Stimulated activated CD4-positive, alpha-beta T cell treated with anti-CD3 and anti-CD28 coated beads, TNF-alpha, amount 100 ng/mL, for 48 hours (primary cell): ENCODE measurements at places on chromosomes 7 and 10.

DNA sequence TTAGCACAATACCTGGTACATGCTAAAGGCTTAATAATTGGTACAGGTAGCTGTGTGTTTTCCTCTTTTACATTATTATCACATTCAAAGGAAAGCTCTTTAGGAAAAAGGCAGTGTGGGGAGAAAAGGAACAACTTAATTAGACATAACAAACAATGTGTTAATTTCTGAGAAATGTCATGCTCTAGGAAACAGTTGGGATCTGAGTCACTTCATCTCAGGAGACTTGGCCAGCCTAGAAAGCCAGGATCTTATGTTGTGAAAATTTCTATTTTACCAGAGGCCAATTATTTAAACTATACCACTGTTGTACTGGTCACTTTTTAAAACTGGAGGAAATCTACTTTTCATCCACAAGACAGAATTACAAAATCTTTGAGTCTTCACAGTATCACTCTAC lies 39.6 kb downstream of the ARMH3 start:
- no peak for DNase-seq

DNA sequence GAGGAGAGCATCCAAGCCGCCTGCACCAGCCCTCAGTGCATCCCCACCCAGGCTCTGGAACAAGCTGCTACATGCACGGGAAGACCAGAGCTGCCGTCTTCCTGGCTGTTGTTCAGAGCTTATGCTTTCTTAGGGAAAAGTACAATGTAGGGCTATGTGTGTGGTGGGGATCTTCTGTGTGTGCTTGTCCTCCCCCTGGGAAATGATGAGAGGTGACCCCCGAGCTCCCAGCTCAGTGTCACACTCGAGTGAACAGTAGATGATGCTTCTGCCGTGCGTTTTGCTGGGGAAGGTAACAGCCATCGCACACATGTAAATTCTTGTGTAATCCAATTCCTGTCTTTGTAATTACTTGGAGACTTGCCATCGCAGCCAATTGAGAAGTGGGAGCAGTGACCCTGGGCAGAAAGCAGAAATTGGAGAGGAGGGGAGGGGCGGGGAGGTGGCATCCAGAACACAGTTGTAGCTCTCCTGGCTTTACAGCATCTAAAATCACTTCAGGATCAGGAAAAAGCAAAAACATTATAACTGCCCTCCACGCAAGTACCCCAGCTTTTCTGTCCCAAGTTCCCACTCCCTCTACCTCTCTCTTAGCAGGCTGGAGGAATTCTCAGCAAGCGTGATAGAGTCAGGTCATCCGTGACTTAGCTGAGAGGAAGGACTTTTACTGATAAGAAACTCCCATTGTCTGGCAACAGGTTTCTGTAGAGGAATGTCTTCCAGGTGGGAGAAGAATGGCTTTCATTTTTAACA lies 149.6 kb downstream of the TCF7L2 start:
- DNase-seq: no peak

DNA sequence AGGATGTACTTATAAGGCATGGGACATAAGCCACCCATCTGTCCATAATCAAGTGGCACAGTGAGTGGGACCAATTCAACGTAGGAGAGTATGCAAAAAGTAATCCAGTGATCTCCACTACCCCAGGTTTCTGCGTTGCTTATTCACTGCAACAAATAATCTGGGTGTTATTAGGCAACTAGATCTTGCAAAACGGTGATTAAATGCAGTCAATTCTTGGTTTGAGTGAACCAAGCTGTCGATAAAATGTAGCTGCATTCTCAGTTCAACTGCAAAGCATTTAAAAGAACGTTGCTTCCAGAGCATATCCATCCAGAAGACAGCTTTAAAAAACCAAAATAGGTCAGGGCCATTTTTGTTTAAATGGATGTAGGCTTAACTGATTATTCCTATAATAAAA lies 5.0 kb downstream of the LSMEM1 start:
- DNase-seq: no peak

GRCh38 chr10:11147722-11148121 lies 130.1 kb downstream of the CELF2 start:
- no peak for DNase-seq

DNA sequence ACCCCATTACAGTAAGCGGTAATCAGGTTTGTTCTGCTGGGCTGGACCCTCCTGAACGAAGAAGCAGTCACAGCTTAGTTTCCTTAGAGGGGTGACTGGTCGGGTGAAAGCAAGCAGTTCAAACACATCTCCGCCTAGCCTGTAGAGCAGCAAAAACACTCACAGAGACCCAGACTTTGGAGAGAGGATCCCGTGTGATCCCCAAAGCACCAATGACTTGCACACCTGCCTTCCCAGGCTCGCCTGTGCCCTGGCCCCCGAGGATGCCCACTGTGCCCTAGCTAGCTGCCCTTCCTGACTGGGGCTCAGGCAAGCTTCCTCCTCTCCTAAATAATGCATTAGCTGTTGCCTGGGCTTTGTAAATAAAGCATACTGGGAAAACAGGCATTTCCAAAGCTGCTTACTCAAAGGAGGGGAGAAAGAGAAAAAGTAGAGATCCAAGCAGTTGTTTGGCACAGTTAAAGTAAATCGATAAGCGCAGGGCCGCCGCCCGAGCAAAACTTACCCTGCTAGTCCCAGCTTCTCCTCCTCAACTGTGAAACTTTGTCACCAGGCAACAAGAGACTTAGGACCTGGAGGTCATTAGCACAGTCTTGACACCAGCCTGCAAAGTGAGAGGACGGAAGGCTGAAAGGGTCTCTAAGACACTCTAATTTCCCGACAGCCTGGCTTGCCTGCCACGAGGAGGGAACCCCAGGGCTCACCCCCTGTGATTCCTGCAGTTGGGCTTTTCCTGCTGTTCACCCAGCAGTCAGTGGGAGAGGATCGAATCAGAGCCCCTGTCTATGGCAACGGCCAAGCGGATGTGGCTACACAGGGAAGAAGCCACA lies 4.8 kb downstream of the LRRC18 start:
- DNase-seq: no peak

DNA sequence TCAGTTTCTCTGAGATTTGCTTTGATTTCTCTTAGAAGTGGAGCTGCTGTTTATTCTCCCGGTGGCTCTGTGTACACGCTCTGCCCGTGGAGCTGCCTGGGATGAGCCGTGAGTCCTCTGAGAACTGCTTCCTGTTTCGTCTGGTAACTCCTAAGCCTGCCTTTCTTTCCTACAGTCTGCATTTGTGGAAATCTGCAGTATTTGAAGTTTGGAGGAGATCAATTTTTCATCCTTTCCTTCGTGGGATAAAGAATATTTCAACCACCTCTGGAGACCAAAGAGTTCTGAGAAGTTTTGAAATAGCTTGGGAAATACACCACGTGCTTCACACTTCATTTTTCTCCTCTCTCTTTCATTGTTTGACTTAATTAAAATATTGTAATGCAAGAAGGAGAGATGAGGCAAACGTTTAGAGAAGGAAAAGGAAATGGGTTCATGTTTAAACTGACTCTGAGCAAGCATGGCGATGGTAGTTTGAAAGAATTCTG lies 311.9 kb downstream of the LRMDA start:
- no peak for DNase-seq

- no peak for DNase-seq
Observed at GRCh38 chr7:72751978-72752377, 76.0 kb downstream of the TYW1B start.

DNA sequence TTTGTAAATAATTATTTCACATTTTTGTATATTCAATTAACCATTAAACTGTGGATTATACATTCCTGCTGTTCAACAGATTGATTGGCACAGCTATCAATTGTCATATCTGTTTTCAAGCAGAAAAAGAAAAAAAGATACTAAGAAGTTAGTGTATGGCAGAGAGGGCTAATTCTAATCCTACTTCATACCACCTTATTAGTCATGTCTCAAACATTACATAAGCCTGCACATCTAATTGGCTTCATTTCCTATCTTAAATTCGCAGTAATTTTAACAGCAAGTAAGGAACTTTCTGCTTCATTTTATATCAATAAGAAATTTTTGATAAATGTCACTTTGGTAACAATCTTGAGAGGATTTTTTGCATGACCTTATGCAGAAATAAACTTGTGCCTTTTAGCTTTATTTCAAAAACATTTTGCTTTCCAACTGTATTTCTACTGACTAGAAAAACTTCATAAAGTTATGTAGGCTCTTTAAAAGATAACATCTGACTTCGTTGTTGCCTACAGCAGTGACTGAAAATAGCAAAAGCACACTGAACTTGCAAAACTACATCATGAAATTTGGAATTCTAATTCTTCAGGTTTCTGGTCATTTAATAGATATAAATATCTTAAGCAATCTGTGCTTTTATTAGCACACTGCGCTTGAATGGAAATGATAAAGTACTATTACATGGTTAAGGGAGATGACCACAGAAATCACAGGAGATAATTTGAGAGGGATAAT lies 111.5 kb downstream of the SEMA3C start:
- no peak for DNase-seq

- no peak for DNase-seq
Observed at GRCh38 chr7:83161899-83162401, 734 bp downstream of the PCLO start.

DNA sequence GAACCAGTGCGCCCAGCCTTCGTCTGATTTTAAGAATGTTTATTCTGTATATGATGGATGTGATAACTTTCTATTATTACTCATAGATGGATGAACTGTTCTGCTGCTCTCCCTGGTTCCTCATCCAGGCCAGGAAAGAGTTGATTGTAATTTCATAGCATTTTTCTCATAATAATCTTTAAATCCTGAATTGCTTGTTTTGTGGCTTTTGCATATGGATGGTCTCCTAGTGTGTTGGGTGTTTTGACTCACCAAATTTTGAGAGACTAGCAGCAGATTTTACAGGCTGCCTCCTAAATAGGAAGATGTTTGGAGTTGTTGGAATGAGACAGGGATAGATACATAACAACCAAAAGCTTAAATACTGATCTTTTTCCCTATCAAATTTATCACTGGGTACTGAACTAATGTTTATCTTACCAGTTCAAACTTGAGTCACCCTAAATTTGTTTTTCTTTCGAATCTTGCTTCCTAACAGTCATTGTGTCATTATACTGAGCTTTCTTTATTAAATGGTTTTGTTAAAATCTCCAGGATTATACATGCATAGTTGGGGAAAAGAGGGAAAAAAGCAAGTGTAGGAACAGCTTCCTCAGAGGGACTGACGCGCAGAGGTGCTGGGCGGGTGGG lies 106.0 kb upstream of the GATA3 start:
- no peak for DNase-seq

DNA sequence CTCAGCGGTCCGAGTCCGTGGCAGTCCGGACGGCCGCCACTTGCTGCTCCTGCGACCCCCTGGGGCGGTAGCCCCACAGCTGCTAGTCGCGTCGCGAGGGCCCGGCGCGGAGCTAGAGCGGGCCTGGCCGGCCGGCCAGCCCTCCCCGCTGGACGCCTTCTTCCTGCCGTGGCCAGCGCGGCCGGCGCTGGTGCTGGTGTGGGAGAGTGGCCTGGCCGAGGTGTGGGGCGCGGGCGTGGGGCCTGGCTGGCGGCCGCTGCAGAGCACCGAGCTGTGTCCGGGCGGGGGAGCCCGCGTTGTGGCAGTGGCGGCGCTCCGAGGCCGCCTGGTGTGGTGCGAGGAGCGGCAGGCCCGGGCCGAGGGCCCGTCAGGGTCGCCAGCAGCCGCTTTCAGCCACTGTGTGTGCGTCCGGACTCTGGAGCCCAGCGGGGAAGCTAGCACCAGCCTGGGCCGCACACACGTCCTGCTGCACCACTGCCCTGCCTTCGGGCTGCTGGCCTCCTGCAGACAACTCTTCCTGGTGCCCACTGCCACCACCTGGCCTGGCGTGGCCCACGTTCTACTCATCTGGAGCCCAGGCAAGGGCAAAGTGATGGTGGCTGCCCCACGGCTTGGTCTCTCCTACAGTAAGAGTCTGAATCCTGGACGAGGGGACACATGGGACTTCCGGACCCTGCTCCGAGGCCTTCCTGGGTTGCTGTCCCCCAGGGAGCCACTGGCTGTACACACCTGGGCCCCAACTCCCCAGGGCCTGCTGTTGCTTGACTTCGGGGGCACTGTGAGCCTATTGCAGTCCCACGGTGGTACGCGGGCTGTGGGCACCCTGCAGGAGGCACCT lies 631 bp downstream of the HPS6 start:
- DNase-seq: no peak

GRCh38 chr7:7304705-7305450 lies 122.5 kb downstream of the C1GALT1 start:
- DNase-seq: no peak

DNA sequence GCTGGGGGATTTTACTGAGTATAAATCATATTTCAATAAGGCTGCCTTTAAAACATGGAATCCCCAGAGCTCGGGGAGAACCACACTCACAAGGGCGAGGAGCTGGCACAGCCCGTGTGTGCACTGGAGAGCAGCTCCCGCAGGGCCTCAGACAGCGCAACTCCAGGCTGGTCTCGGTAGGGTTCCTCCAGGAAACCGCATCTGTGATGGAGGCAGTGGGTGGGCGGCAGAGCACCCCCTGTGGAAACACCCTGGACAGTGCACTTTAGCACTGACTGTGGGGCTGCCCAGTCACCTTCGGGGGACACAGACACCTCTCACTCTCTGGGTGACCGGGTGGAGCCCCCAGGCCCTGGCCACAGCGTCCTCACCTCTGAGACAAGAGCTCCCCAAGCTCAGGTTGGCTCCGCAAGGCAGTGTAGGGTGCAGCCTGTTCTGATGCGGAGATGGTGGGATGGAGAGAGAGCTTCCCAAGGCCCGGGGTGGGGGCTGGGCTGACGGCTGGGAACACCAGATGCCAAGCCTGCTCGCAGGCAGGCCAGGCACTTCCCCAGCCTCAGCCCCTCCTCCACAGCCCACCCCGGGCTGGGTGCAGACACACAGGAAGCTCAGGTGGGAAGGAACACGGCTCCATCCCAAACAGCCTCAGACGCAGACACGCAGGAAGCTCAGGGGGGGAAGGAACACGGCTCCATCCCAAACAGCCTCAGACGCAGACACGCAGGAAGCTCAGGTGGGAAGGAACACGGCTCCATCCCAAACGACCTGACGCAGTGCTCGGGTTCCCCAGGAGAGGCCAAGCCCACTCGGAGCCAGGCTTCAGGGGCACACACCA lies 224.4 kb downstream of the MAD1L1 start:
- DNase-seq: no peak

DNA sequence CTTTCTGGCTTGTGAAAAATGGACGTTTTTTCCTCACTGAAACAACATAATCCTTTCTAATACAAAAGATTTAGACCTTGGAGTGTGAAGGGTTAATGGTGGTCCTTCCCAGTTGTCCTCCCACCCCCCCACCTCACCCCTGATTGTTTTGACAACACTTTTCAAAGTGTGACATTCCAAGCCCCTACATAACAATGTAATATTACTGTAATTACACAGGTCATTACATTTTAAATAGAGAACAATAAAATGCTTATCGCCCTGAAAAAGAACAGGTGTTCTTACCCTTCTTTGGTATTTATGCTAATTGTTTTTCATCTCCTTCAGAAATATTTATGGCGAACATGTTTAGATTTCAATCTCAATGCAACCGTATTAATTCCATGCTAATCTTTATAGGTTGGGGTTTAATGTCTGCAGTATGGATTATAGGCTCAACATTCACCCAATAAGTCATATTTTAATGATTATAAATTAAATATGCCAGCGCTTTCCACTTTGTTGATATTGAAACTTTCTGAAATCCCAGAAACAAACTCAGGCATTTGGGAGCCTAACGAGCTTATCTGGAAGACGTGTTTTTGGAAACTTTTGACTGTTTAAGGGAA lies 5.0 kb downstream of the TCF7L2 start:
- no peak for DNase-seq

- no peak for DNase-seq
Observed at GRCh38 chr7:505171-505570, 14.5 kb downstream of the PDGFA start.
